ENCODE measurements at places on chromosomes 12 and 14.
A peak's percentile ranks its signal among the peaks of the same experiment; 100 is the strongest.

- DNase-seq = no peak
These were observed 96.8 kb downstream of the LGR5 start for GRCh38 chr12:71536279-71536938.

DNA sequence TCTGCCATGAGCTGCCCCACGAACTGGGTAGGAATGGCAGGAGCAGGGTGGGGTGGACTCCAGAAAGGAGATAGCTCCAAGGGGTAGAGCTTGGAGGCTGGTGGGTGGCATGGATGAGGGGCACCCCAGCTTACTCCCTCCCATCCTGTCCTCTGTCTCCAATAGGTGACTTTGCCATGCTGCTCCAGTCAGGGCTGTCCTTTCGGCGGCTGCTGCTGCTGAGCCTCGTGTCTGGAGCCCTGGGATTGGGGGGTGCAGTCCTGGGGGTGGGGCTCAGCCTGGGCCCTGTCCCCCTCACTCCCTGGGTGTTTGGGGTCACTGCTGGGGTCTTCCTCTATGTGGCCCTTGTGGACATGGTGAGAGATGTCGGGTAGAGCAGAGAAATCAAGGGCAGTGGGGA lies 7.1 kb downstream of the SLC39A5 start:
- no peak for DNase-seq

DNA sequence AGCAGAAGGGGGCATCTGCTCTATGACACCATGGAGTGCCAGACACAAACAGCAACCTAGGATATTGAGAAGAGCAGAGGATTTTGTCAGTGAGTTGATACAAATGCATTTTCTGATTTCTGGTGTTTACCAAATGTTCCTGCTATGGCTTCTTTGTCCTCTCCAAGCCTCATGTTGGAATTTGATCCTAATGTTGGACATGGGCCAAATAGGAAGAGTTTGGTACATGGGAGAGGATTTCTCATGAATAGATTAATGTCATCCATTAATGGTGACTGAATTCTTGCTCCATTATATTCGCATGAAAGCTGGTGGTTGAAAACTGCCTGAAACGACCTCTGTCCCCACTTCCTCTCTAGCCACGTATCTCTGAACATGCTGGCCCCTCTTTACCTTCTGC lies 1002.2 kb upstream of the FLRT2 start:
- no peak for DNase-seq

GRCh38 chr12:106747973-106748436 lies 26.5 kb upstream of the RIC8B start:
- no peak for DNase-seq

GRCh38 chr14:99569725-99570543 lies 34.1 kb downstream of the CCDC85C start:
- no peak for DNase-seq

- DNase-seq = no peak
These were observed 43.1 kb downstream of the HMGA2 start for GRCh38 chr12:65867394-65867793.

DNA sequence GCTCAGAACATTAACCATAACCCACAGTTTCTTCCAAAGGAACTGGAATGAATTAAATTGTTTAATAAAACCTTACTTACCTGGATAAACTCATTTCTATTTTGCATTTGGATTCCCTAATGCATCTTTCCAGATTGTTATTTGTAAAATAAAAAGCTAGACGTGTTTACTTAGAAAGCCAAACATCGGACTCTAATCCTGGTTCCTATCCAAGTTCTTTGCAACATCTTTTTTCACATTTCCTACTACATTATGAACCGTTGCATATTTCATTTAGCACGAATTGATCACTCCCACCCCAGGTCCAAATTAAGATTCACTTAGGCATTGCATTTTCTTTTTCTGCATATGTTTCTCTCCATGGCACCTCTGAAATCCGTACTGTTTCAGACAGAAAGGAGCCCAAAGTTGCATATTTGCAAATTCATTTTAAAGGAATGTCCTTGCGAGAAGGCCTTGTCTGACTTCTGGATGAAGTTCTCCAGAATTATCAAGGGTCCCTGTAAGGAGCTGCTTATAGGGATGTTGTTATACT lies 164.4 kb upstream of the GSC start:
- DNase-seq = no peak

GRCh38 chr12:47757840-47758583 lies 668 bp downstream of the RAPGEF3 start:
- no peak for DNase-seq

DNA sequence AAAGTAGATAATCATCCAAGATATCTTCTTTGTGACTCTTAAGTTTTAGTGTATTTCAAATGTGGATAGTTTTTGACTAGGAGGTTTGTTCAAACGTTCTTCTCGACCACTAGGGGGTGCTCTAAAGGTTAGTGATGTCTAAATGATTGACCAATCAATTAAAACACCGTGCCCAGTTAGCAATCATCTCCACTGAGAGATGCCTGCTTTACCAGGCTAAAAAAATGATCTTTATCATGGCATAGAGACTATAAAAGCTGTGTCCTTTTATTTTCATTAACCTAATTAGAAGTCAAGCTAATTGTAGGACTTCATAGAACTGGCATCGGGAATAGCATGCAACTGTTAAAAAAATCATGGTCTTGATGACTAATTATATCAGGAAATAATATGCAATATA lies 153.9 kb downstream of the PRKCH start:
- peak; percentile 29 for DNase-seq

- peak; percentile 99 for DNase-seq
These were observed at the start of gene HOXC13 for GRCh38 chr12:53938326-53939140. HOXC13 (plus strand) TSS chr12:53938831; CDS start chr12:53938907, 76 bp downstream.

DNA sequence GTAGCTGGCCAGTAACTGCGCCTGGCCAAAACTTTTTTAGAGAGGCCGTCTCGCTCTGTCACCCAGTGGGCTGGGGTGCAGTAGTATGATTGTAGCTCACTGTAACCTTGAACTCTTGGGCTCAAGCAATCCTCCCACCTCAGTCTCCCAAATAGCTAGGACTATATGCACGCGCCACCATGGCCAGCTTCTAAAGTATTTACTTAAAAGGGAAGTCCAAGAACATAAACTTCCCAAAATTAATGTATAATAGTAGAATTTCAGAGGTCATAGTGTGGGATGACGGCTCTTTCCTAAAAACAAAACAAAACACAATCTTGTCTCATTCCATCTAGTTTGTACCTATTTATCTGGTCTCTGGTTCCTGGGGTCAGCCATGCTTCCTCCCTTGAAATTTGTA lies 42.2 kb upstream of the FOS start:
- no peak for DNase-seq

DNA sequence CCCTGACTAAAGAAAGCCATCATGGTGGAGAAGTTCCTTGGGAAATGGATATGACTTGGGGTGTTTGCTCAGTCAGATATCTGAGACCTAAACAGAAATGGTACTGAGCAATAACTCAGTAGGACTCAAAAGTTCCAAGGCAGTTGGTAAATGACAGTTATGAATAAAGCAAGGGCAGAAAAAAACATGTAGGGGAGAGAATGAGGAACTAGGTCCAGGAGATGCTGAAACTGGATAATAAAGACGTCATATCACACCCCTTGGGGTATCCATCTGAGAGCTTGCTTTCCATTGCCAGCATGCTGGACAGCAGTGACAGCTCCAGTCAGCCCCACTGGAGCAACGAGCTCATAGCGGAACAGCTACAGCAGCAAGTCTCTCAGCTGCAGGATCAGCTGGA lies 37.5 kb downstream of the RPGRIP1 start:
- no peak for DNase-seq

DNA sequence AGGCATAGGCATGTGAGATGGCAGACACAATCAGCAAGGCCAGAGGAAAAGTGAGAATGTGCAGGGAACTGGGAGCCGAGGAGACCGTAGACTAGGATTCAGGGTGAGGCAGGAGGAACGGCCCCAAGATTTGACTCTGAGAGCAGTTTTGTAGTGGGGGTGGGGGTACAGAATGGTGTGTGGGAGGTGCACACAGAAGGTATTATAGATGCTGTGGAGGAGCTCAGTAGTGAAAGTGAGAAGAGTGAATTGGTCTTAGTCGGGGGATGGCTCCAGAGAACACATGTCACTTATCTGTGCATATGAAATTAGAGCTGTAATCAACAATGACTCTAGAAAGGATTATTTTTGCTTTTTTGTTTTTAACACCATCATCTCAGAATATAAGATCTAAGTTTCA lies 11.9 kb downstream of the ZNF664 start:
- DNase-seq = no peak

- DNase-seq = no peak
These were observed 34.9 kb downstream of the ACTN1 start for GRCh38 chr14:68944162-68944561.

GRCh38 chr14:88364710-88365413 lies 20.6 kb upstream of the SPATA7 start:
- no peak for DNase-seq

DNA sequence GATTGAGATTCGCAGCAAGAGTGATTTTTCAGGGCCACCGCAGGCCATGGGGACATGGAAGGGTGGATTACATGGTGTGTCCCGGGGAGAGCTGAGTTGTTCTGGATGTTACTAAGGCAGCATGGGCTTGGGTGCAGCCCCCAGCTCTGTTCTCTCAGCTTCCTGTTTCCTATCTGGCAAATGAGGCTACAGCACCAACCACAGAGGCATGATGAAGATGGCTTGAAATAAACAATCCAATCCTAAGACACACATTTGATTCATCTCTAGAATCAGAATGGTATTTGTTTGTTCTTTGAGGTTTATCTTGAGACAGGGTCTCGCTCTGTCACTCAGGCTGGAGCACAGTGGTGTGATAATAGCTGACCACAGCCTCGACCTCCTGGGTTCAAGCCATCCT lies 21.6 kb downstream of the GLTP start:
- no peak for DNase-seq

DNA sequence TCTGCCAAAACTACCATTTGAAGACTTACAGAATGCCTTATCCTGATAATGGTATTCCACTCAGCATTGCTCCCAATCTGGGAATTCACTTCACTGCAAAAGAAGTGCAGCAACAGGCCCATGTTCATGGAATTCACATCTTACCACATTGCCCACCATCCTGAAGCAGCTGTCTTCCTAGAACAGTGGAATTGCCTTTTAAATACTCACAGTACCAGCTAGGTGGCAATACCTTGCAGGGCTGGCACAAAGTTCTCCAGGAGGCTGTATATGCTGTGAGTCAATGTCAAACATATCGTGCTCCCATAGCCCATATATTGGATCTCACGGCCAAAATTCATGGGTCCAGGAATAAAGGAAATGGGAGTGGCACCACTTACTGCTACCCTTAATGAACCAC lies 83.8 kb upstream of the PLEKHG7 start:
- DNase-seq = no peak

GRCh38 chr12:86290615-86291014 lies 34.4 kb upstream of the MGAT4C start:
- no peak for DNase-seq

DNA sequence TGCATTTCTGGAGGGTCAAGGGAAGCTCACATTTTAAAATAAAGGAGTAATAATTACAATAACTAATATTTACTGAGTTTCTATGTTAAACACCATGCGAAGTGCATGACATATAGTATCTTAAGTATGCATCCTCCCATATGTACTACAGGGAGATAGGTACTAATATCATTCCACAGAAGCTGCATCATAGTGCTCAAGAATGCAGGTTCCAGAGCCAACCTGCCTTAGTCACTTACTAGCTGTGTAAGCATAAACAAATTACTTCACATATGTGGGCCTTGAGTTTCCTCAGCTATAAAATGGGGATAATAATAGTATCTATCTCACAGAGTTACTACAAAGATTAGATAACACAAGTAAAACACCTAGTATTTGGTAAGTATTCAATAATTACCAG lies 18.3 kb downstream of the ARMH4 start:
- DNase-seq = no peak

GRCh38 chr12:41724216-41724615 lies 420.5 kb downstream of the GXYLT1 start:
- no peak for DNase-seq

DNA sequence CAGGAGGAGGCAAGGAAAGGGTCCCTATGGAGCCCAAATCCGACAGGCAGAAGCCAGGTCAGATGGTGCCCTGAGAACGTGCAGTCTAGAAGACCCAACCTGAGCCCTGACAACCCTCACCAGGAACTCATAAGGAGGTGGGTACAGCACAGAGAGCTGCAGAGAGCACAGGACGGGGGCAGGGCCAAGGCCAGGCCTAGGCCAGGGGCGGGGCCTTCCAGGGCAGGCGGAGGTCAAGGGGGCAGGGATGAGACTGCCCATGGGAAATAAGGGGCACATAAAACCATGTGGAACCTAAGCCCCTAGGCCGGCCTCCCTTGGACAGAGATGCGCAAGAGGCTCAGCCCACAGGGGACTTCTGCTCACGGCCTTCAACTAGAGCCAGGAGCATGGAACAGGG lies 45.1 kb downstream of the SSH1 start:
- no peak for DNase-seq

DNA sequence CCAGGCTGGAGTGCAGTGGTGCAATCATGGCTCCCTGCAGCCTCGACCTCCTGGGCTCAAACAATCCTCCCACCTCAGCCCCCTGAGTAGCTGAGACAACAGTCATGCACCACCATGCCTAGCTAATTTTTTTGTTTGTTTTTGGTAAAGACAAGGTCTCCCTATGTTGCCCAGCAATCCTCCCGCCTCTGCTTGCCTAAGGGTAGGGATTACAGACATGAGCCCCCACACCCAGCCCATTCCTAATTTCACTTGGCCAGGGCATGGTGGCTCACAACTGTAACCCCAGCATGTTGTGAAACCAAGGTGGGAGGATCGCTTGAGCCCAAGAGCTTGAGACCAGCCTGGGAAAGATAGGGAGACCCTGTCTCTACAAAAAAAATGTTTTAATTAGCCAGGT lies 9.1 kb downstream of the DAD1 start:
- no peak for DNase-seq

DNA sequence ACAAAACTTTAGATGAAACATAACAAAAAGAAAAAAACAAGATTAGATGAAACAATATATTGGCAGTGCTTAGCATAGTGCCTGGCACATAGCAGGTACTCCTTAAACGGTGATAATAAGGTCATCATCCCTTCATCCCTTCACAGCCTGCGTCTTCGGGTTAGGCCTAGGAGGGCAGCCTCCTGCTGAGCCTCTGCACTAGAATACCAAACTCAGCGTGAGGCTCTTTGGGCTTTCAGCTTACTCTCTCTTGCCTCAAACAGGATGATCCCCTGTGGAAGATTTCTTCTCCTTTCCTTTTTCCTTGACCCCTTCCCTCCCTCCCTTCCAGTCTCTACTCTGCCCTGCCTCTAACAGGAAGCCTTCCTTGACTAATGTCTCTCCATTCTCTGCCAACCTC lies 14.4 kb upstream of the FIGNL2 start:
- DNase-seq = no peak

DNA sequence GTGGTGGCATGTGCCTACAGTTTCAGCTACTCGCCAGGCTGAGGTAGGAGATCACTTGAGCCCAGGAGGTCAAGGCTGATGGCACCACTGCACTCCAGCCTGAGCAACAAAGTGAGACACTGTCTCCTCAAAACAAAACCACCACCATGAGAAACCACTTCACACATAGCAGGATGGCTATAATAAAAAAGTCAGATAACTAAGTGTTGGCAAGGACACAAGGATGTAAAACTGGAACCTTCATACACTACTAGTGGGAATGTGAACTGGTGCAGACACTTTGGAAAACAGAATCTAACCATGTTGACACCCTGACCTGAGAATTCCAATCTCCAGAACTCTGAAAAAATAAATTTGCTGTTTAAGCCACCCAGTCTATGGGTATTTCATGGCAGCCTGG lies 67.7 kb downstream of the ACADS start:
- DNase-seq = no peak

GRCh38 chr12:126362493-126362892 lies 1297.3 kb downstream of the AACS start:
- DNase-seq = no peak

Data from NCI-H187 (cell line).